Urothelium cell line (cell line): ENCODE measurements at places on chromosomes 11 and 22.

DNA sequence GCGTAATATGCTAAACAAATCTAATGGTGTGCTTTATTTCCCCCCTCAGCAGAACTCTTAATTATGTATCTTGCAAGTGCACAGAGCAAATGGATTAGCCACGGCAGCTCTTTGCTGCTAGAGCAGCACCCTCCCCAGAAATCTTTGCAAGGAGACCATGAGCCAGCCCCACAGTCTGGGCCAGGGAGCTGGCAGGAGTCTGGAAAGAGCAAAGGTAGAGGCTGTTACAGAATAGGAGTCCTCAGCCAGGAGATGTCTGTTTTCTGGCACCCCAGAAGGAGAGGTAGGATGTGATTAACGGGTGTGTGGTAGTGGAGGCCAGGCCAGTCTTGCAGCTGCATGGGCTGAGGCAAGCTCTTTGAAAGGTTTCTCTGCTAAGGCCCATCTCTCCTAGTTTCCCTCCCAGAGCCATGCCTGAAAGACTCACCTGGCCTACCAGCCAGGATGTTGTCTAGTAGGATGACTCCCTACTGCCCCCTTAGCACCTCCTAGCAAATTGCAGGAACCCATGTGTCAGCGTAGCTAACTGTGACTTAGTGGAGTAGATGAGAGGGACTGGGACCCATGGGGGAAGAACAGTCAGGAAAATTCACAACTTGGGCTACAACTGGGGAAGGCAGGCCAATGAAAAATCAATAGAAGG is 557.2 kb downstream of the BUD13 start:
- DNase-seq: no peak

DNA sequence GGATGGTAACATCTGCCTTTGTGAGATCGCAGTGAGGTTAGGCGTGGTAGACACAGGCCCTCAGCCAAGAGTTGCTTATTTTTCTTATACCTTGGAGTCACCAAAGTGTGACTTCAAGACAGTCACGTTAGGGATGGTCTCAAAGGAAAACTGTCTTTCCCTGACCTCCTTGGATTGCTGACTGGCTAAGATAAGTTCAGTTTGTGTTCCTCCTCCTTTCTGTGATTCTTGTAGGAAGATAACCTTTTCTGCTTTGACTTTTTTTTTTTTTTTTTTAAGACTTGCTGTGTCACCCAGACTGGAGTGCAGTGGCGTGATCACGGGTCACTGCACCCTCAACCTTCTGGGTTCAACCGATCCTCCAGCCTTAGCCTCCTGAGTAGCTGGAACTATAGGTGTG is 23.1 kb downstream of the TAB1 start:
- no peak for DNase-seq

GRCh38 chr11:100972046-100972445 is 157.6 kb downstream of the PGR start:
- DNase-seq: no peak

GRCh38 chr22:50319503-50319951 is 7.3 kb downstream of the DENND6B start:
- no peak for DNase-seq

- DNase-seq: no peak
These were observed 7.4 kb downstream of the CAPN5 start for GRCh38 chr11:77074205-77074604.

DNA sequence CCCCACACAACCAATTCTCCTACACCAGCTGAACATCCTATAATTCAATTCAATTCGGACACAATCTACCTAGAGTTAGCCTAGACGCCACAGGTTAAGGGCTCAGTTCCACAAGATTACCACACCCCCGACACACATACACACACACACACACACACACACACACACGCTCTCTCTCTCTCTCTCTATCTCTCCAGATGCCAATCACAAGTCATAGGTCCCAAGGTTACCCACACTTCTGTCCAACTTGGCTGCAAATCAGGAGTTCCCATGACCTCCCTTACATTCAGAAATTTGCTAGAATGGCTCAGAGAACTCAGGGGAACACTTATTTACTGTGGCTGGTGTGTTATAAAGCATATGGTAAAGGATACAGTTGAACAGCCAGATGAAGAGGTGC is 204.0 kb downstream of the DBX1 start:
- DNase-seq: no peak
